ENCODE measurements at places on chromosomes 1 and 21. TPM values are rescaled to one million over a fixed set of nuclear protein-coding genes. Genes with fewer than 3 reads are reported as not detected.

CFHR1 gene
- 0.58 TPM for total RNA-seq

KCNN3 gene
- 1.3 TPM for total RNA-seq

RBM11 gene
- total RNA-seq = 0.68 TPM

FMOD gene
- total RNA-seq = not detected

RAP1GAP gene
- 0.69 TPM for total RNA-seq

HSPA6 gene
- total RNA-seq = 2.6 TPM

KDM5B gene
- total RNA-seq = 68.1 TPM

SIKE1 gene
- total RNA-seq = 157 TPM

PIGR gene
- 0.03 TPM for total RNA-seq

CRP gene
- total RNA-seq = not detected

PHLDA3 gene
- total RNA-seq = 110 TPM

S100A7 gene
- total RNA-seq = not detected

FCRL5 gene
- total RNA-seq = not detected

COL6A1 gene
- total RNA-seq = 98.2 TPM

SPRR2G gene
- total RNA-seq = not detected

ZRANB2 gene
- total RNA-seq = 64.7 TPM

AGMAT gene
- not detected for total RNA-seq

ADCY10 gene
- total RNA-seq = 0.05 TPM

Measured in A375 (cell line).